ENCODE measurements at places on chromosomes 5 and 9. TPM values are rescaled to one million over a fixed set of nuclear protein-coding genes. Genes with fewer than 3 reads are reported as not detected.

Gene TRAF1
- total RNA-seq: 1.4 TPM

- DNase-seq: no peak
Measured at GRCh38 chr5:142686968-142687367, 1.1 kb upstream of the FGF1 start.

GRCh38 chr5:151890299-151890698, 34.4 kb downstream of the GLRA1 start:
- no peak for DNase-seq

DNA sequence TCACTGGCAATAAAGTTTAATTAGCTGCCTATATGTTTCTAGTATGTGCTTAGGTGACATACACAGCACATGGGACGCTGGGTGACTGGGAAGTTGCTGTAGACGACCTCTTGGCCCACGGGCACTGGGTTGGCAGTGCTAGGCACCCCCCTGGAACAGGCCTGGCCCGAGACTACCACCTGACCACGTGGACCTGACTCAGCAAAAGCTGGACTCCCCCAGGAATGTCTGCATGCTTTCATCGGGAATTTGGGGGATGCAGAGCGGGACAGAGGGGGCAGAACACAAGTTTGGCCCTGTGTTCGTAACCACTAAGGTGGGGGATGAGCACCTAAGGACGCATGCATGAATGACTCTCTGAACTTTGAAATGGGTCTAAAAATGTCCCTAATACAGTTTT, 16.6 kb upstream of the INPP5E start:
- DNase-seq: no peak

DNA sequence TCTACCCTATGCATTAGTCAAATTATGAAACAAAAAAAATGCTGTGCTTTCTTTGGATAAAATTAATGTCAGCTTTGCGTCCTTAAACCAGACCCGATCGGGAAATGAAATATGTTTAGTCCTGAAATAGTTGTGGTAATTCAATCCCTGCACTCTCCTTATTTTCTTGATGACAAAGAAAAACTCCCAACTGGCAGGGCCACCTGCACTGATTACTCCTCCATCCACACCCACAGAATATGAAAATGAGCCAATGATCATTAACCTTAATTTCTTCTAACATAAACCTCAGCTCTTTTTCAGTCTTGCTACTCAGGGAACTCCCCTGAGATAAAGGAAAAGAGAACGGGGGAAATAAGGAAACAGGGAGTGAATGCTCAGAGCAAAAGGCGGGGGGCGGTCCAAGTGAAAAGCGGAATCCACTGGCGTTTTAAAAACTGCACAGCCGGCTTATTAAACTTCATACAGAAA, 245.3 kb downstream of the BNC2 start:
- DNase-seq: no peak

Gene SLC45A2
- total RNA-seq: not detected

- no peak for DNase-seq
Measured at GRCh38 chr9:121230256-121230655, 28.6 kb upstream of the RAB14 start.

Gene GRHPR
- total RNA-seq: 170 TPM

DNA sequence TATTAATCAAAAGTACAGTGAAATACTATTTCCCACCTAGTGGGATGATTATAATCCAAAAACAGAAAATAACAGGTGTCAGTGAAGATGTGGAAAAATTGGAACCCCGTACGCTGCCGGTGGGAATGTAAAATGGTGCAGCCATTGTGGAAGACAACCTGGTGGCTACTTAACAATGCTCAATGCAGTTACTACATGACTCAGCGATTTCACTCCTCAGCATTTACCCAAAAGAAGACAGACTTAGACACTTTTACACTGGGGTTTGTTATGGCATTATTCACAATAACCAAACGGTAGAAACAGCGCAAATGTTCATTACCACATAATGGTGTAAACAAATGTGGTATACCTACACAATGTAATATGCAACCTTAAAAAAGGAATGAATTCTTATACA, 23.9 kb downstream of the SECISBP2 start:
- DNase-seq: no peak

- no peak for DNase-seq
Measured at GRCh38 chr9:91066042-91066415, 264.4 kb downstream of the SYK start.

GRCh38 chr5:93519740-93520139, 61.3 kb downstream of the NR2F1-AS1 start:
- DNase-seq: no peak

Gene KLF9
- 0.97 TPM for total RNA-seq

DNA sequence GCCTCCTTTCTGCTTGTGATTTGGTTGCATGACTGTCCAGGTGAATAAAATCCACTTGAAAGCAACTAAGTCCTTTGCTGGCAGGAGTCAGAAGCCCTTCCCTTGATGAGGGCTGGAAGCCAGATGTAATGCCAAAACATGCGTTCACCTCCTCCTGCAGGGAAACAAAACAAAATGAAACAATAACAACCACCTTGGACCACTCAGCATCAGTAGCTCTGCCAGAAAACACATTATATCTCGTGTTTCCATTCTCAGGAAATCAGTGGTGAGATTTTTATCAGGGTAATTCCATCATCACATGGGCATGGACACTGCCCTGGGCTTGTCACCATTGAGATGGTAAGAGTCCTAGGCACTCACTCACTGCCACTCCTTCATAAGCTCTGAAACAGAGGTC, 350.3 kb upstream of the ACTBL2 start:
- DNase-seq: no peak

Gene MLANA
- total RNA-seq: not detected
